ENCODE measurements at places on chromosomes 7 and 10.

GRCh38 chr7:11737723-11738122 is 94.3 kb downstream of the THSD7A start:
- no peak for DNase-seq

- no peak for DNase-seq
These were observed 261.5 kb upstream of the KLF14 start for GRCh38 chr7:130995252-130996081.

DNA sequence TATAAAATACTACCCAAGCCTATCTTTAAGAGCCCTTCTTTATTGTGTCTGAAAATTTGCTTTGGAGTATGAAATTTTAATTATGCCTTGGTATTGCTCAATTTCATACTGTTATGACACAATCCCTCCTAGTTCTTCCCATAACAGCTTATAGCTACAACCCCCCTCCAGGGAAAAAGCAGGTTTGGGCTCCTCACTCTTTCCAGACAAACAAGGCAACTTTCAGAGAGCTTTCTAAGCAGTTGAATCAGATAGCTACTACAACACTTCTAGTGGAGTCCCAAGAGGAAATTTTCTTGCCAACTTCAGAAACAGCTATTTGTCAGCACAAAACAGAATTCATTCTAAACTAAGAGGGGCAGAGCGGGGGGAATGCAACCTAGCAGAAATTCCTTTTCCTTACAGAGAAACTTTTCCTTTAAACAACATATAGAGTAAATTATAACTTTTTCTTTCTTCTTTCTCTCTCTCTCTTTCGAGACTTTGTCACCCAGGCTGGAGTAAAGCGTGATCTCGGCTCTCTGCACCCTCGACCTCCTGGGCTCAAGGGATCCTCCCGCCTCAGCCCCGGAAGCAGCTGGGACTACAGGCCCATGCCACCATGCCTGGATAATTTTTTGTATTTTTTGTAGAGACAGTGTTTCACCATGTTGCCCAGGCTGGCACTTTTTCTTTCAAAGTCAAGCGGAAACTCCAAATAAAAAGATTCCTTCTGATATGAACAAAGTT is 26.0 kb upstream of the JMJD1C start:
- DNase-seq, result no peak

- no peak for DNase-seq
These were observed 1094.4 kb downstream of the NRG3 start for GRCh38 chr10:82969405-82969804.

- no peak for DNase-seq
These were observed 461.0 kb upstream of the NRG3 start for GRCh38 chr10:81414038-81414437.

- DNase-seq, result peak; percentile 46
These were observed 63.1 kb upstream of the STEAP1B start for GRCh38 chr7:22563032-22563501.

- no peak for DNase-seq
These were observed 65.5 kb downstream of the ATAD1 start for GRCh38 chr10:87752566-87752965.

DNA sequence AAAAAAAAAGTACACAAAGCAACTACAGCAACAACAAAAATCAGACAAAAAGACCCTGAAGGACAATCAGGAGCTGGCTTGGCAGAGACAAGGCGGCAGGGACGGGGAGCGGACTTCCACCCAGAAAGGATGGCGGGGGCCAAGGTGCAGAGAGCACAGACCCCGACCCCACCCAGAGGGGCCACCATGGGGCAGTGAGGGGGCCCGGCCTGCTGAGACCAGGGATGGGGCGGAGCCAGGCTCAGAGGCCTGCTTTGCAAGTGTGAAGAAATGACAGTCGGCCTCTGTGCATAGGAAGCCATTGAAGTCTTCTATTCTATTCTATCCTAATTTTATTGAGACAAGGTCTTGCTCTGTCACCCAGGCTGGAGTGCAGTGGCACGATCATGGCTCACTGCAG is 82.0 kb downstream of the ELFN1 start:
- no peak for DNase-seq

DNA sequence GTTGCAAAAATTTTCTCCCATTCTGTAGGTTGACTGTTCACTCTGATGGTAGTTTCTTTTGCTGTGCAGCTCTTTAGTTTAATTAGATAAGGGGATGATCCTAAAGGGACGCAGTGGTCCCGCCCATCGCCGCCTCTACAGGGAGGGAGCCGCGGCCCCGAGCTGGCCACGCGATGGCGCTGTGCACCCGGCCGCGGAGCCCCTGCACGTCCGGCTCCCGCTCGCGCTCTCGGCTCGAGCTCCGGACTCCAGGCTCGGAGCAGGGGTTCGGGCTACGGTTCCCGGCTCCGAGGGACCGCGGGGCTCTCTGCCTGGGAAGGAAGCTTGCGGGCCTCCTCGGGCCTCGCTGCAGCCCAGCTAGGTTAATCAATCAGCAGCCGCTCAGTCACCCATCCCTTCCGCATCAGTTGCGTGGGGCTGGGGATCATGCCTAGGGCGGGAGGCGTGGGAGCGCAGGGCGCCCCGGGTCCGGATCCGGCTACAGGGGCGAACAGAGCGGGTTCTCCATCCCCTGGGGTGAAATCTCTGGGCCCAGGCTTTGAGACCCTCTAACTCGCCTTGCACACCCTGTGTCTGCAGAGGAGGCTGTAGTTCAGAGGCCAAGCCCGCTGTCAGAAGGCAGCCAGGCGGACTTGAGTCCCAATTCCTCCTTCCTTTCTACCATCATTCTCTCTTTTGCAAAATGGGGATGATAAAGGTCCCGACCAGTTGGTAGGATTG is 97.9 kb downstream of the WDR11 start:
- DNase-seq, result no peak

DNA sequence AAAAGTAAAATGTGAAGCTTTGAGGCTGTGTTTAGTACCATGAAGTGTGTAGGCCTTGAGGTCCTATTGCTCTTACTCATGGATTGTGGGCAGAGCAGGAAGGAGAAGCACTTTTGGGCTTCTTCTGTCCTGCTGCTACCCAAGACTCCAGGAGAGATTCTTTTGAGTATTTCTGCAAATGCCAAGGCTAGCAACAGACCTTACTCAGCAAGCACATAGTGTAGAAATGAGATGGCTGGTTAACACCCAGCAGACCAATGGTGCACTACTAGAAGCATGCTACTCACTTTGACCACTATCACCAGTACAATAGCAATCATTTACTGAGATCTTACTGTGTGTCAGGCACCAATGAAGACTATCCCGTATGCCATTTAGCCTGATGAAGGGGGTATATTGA is 3.2 kb downstream of the PLPP4 start:
- no peak for DNase-seq

- DNase-seq, result peak; percentile 92
These were observed 619.2 kb upstream of the GALNT17 start for GRCh38 chr7:70512761-70513160.

- DNase-seq, result no peak
These were observed 92.0 kb upstream of the PAX2 start for GRCh38 chr10:100653238-100653956.

- no peak for DNase-seq
These were observed 37.4 kb downstream of the SEMA3C start for GRCh38 chr7:80881351-80881900.

DNA sequence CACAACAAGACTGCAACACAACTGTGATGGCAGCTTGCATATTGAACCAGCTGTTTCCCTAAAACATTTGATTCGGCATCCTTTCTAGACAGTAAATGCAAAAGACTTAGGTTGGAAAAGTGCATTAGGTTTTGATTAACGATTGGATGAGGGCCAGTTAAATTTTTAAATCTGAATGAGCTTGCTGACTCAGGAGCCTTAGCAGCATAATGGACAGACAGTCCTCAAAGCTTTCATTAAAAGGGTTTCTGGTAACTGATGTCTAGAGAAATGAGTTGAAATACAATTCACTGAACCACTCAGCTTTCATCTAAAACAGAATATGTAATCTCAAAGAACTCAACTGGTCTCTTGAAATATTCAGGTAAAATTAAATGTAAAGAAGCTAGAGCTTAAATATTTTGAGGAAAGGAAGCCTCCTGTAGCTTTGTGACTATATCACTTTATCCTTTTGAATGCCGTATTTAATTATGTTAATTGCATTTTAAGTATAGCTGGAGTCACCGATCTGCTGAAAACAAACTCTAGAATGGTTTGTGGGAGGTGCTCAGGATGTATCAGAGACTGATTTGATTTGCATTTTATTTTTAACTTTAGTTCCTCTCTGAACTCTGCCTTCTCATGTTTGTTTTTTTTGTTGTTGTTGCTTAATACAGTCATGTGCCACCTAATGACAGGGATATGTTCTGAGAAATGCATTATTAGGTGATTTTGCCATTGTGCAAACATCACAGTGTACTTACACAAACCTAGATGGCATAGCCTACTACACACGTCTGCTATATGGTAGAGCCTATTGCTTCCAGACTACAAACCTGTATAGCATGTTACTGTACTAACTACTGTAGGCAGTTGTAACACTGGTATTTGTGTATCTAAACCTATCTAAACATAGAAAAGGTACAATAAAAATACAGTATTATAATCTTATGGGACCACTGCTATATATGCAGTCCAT is 29.2 kb upstream of the ATRNL1 start:
- DNase-seq, result peak; percentile 9

GRCh38 chr7:36736899-36737211 is 12.6 kb upstream of the AOAH start:
- no peak for DNase-seq

GRCh38 chr7:4084271-4084670 is 597.8 kb upstream of the FOXK1 start:
- DNase-seq, result no peak

DNA sequence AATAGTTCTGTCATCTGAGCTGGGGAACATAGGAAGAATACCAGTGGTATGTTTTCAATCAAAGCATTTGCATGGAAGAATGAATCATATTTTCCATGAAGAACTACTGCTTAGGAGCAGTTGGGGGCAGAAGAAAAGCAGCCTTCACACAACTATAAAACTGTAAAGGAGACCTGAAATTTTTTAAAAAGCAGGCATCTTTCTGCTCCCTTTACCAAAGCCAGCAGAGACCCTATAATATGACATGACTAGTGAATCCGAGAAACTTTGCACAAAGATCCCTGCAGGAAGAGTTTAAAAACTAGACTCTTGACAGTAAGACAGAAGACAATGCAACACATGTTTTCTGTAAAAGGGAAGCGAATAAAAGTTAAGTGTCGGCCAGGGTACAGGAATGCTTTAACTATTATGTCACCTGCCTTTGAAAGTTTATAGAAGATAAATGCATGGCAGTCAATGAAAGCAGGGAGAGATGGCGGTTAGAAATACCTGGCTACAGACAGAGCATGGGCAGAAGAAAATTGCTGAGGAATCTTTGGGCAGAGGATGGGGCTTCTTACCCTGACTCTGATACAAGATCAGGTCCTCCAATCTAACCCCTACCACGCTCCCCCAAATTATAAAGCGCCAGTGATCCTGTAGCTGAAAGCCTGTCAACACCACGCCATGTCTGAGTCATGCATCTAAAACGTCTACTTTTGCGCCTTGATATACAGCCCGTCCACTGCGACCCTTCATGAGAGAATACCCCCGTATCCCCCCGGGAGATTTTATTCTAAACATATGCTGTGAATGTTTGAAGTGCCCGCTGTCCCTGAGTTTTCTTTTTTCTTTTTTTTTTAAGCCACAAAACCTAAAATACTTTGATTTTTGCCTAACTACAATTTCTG is 93.1 kb downstream of the GLI3 start:
- DNase-seq, result no peak

- DNase-seq, result no peak
These were observed 734.6 kb upstream of the SORCS1 start for GRCh38 chr10:107899075-107899474.

DNA sequence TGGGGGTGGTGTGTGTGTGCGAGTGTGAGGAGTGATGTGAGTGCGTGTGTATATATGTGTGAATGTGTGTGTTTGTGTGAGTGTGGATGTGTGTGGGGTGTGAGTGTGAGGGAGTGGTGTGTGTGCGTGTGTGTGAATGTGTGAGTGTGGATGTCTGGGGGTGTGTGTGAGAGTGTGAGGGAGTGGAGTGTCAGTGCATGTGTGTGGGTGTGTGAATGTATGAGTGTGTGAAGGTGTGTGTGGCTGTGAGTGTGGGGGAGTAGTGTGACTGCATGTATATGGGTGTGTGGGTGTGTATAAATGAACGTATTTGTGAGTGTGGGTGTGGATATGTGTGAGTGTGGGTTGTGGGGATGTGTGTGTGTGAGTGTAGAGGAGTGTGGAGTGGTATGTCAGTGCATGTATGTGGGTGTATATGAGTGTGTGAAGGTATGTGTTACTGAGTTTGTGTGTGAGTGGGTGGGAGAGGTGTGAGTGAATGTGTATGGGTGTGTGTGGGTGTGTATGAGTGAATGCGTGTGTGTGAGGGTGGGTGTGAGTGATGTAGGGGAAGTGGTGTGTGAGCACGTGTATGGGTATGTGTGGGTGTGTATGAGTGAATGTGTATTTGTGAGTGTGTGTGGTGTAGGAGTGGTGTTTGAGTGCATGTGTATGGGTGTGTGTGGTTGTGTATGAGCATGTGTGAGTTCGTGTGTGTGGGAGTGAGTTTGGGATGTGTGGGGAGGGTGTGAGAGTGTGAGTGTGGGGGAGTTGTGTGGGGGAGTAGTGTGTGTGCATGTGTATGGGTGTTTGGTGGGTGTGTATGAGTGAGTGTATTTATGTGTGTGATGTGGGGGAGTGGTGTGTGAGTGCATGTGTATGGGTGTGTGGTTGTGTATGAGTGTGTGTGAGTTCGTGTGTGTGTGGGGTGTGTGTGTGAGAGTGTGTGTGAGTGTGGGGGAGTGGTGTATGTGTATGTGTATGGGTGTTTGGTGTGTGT is 28.5 kb upstream of the NUB1 start:
- no peak for DNase-seq

- DNase-seq, result no peak
These were observed 12.6 kb upstream of the NPFFR1 start for GRCh38 chr10:70296406-70296899.

DNA sequence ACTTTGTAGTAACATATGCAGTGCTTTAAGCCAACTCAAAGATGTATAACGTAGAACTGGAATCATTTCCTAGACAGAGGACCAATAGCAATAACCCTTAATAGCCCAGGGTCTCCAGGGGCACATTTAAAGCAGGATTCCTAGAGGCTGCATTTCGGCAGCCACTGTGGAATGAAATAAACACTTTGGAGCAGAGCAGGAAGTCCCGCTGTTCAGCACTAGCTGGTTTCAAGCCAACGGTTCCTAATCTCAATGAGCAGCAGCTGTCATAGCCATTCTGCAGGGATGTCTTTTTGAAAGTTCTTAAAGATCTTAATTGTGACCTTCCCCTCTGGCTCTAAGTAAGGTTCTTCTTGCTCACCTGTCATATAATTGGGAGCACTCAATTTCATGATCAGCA is 18.4 kb upstream of the MACROH2A2 start:
- DNase-seq, result no peak

GRCh38 chr10:104646146-104646545 is 5.1 kb downstream of the SORCS3 start:
- no peak for DNase-seq

GRCh38 chr10:103554488-103555324 is 61.2 kb downstream of the NEURL1 start:
- peak; percentile 60 for DNase-seq

DNA sequence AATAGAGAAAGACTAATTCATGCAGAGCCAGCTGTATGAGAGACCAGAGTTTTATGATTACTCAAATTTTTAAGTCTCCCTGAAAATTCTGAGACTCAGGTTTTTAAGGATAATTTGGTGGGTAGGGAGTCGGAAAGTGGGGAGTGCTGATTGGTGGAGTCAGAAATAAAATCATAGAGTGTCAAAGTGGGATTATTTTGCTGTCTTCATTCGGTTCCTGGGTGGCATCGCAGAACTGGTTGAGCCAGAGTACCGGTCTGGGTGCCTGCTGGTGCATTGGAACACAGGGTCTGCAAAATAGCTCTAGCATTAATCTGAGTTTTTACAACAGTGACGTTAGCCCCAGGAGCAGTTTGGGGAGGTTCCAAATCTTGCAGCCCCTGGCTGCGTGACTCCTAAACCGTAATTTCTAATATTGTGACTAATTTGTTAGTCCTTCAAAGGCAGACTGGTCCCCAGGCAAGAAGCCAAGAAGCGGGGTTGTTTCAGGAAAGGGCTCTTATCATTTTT is 32.4 kb downstream of the GPRIN2 start:
- no peak for DNase-seq

Data from NCI-H1092 treated with DMSO at 0.1 percent for 48 hours (cell line).